Osteoblast (primary cell): ENCODE measurements at places on chromosomes 5 and 9. TPM values are rescaled to one million over a fixed set of nuclear protein-coding genes. Genes with fewer than 3 reads are reported as not detected.

DNA sequence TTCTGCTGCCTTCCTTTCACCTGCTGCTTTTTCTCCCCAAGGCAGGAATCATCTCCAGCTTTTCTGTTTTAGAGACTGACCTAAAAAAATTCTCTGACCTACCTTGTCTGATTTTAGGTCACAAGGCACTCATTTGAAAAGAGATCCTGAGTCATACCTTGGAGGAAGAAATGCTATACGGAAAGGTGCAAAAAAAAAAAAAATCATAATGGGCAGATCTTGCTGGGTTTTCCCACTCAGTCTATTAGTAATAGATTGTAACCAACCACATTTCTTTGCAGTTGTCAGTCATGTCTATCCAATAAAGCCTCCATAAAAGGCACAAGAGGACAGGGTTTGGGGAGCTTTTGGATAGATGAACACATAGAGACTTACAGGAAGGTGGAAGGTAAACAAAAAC lies 70.0 kb downstream of the MTREX start:
- H3K4me1 ChIP-seq: peaks cover 3% of the 10 kb centered on the region
- peaks cover 14% of the 10 kb centered on the region for H3K36me3 ChIP-seq
- H3K27me3 ChIP-seq: no peaks in the 10 kb centered on the region
- no peak overlapping the region for H3K4me3 ChIP-seq
- DNase-seq: no peak
- H3K27ac ChIP-seq: no peak overlapping the region

GRCh38 chr9:93184432-93185265 lies 710 bp downstream of the WNK2 start:
- no peak overlapping the region for H3K4me3 ChIP-seq
- peaks cover 38% of the 10 kb centered on the region for H3K27me3 ChIP-seq
- H3K36me3 ChIP-seq: no peaks in the 10 kb centered on the region
- peak; percentile 91 for DNase-seq
- no peak overlapping the region for H3K27ac ChIP-seq

DNA sequence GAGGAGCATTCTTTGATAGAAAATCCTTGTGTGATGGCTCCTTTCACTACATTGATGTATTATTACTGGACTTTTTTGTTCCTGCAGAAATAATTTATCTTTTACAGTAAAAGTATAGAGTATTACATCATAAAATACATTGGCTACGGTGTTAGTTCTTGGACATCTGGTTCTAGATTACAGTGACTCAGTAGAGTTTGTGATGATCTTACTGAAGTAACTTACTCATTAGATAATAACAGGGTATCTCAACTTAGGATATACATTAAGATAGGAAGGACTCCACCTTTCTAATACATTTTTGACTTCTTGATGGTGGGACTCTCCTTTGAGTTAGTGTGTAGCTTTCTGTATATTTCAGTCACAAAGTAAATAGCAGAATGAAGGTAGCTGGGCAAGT lies 59.1 kb downstream of the ZNF462 start:
- no peak for DNase-seq
- no peak overlapping the region for H3K27ac ChIP-seq
- H3K4me3 ChIP-seq: no peak overlapping the region
- no peaks in the 10 kb centered on the region for H3K27me3 ChIP-seq
- peaks cover 19% of the 10 kb centered on the region for H3K36me3 ChIP-seq

GRCh38 chr5:175001311-175001710 lies 276.9 kb downstream of the MSX2 start:
- no peak for DNase-seq
- H3K4me3 ChIP-seq: no peak overlapping the region
- H3K36me3 ChIP-seq: no peaks in the 10 kb centered on the region
- H3K27me3 ChIP-seq: no peaks in the 10 kb centered on the region

GRCh38 chr5:144318460-144318859 lies 147.8 kb downstream of the KCTD16 start:
- no peak overlapping the region for H3K27ac ChIP-seq
- no peaks in the 10 kb centered on the region for H3K4me1 ChIP-seq
- no peak for DNase-seq
- no peaks in the 10 kb centered on the region for H3K27me3 ChIP-seq

- DNase-seq: peak; percentile 88
- H3K4me1 ChIP-seq: peaks cover 9% of the 10 kb centered on the region
- H3K4me3 ChIP-seq: peak overlapping the region; percentile 73
These were observed 235.8 kb downstream of the ROR2 start for GRCh38 chr9:91714020-91714806.

DNA sequence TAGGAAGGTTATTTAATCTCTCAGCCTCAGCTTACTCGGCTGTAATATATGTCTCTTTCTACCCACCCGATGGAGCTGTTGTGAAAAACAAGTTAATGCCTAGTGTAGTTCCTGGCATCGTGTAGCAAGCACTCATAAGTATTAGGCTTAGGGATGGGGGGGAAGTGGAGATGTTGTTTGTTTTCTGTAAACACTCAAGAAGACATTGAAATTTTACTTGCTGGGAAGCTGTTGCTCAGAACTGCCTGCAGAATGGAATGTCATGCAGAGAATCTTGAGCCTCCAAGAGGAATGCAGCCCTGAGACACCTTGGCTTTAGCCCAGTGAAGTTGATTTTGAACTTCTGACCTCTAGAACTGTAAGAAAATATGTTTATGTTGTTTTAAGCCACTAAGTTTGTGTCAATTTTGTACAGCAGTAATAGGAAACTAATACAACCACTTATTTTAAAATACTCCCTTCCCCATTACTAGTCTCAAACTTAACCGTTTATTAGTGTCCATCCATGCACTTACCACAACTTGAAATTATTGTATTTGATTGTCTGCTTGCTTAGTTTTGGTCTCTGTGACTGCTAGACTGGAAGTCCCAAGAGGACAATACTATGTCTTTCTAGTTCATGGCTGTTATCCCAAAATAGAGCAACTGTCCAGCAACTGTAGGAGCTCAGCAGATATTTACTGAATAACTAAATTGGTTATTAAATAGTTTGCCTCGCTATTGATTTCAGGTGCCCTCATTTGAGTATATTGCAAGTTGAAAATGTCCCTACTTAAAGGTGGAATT lies 53.8 kb downstream of the MFAP3 start:
- DNase-seq: no peak
- H3K27ac ChIP-seq: no peak overlapping the region
- no peaks in the 10 kb centered on the region for H3K36me3 ChIP-seq
- no peak overlapping the region for H3K4me3 ChIP-seq
- H3K4me1 ChIP-seq: peaks cover 11% of the 10 kb centered on the region

- no peaks in the 10 kb centered on the region for H3K27me3 ChIP-seq
- no peak for DNase-seq
- H3K36me3 ChIP-seq: no peaks in the 10 kb centered on the region
- no peak overlapping the region for H3K27ac ChIP-seq
- H3K4me1 ChIP-seq: no peaks in the 10 kb centered on the region
- H3K4me3 ChIP-seq: no peak overlapping the region
These were observed 213.3 kb downstream of the IRX2 start for GRCh38 chr5:2538169-2538568.

DNA sequence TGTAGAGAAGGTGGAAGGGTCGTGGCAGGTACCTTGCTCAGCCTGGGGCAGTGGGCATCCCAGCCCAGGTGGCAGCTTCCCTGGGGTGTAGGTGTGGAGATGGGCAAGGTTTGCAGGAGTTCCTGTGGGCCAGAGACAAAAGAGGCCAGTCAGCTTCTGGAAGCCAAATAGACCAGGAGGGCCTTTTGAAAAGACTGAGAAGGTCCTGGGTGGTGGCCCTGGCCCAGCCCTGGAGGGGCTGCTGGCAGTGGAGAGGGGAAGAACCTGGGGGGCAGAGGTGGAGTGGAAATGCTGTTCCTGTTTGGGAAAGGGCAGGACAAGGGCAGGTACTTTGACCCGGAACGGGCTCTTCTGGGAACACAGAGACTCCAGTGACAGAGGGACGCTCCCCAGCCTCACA lies 7.0 kb upstream of the IL3 start:
- H3K4me3 ChIP-seq: no peak overlapping the region
- H3K27ac ChIP-seq: no peak overlapping the region
- peaks cover 13% of the 10 kb centered on the region for H3K27me3 ChIP-seq
- H3K36me3 ChIP-seq: no peaks in the 10 kb centered on the region
- H3K4me1 ChIP-seq: no peaks in the 10 kb centered on the region
- no peak for DNase-seq

GRCh38 chr5:66558560-66558959 lies 37.6 kb upstream of the MAST4 start:
- no peak overlapping the region for H3K27ac ChIP-seq
- no peaks in the 10 kb centered on the region for H3K27me3 ChIP-seq
- no peaks in the 10 kb centered on the region for H3K36me3 ChIP-seq
- H3K4me3 ChIP-seq: no peak overlapping the region

Gene PSD2
- 0.29 and 0.36 TPM in 2 replicates for total RNA-seq
